Pancreas (tissue), 10 donors: ENCODE measurements at places on chromosomes 11 and 22. TPM values are rescaled to one million over a fixed set of nuclear protein-coding genes. Genes with fewer than 3 reads are reported as not detected.

DNA sequence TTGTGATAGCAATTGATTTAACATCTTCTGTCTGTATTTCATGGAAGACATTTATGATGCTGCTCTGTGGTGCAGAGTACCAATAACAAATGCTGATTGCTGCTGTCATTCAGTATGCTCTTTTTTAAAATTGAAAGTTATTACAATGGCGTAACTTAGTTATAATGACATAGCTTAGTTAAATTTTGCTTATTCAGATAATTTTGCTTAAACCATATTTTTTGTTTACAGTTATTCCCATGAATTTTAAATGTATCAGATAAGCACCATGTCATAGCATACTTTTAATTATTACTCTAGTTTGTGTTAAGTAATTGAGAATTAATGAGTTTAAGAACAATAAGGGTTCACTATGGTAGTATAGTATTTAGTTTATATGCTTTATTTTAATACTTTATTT is 15.5 kb downstream of the PRMT3 start:
- H3K27me3 ChIP-seq: no peaks in the 10 kb centered on the region
- no peak overlapping the region for H3K27ac ChIP-seq
- no peak for DNase-seq
- H3K36me3 ChIP-seq: peaks cover 27% of the 10 kb centered on the region

- no peaks in the 10 kb centered on the region for H3K4me1 ChIP-seq
- H3K27me3 ChIP-seq: no peaks in the 10 kb centered on the region
- H3K4me3 ChIP-seq: no peak overlapping the region
- no peak overlapping the region for H3K27ac ChIP-seq
- no peak for DNase-seq
These were observed 12.5 kb downstream of the PLET1 start for GRCh38 chr11:112248201-112248600.

Gene MRGPRX2
- 0.05 TPM for polyA plus RNA-seq

DNA sequence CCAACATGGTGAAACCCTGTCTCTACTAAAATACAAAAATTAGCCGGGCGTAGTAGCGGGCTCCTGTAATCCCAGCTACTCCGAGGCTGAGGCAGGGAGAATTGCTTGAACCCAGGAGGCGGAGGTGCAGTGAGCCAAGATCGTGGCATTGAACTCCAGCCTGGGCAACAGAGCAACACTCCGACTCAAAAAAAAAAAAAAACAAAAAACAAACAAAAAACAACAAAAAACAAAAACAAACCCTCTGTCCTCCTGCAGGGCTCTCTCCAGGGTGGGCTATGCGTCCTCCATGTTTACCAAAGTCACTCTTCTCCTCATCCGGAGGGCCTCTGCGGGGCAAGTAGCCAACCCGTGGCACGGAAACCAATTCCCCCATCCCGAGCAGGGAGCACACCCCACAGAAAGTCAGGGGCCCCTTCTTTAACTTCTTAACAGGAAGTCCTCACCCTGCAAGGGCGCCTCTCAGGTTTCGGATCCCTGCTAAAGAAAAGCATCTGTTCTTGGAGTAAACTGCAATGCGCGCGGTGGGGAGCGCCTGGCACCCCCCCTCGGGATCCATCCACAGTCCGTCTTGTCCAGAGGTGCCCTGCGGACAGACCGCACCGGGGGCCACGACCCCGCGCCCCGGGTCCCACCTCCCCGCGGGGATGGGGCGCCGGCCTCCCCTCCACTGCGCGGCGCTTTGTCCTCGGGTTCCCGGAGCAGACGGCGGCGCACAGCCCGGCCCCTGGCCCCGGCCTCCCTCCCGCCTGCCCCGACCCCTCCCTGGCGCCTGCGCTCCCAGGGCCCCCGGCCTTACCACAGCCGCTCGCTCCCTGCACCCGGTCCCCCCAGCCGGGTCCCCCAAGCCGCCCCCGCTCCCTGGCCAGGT is 712 bp downstream of the CERK start:
- no peaks in the 10 kb centered on the region for H3K27me3 ChIP-seq
- peak; percentile 68 for DNase-seq
- peak overlapping the region; percentile 90 for H3K27ac ChIP-seq
- H3K4me3 ChIP-seq: peak overlapping the region; percentile 65

Gene PTPRCAP
- 13.1 TPM for polyA plus RNA-seq

GRCh38 chr11:131687291-131688047 is 317.1 kb downstream of the NTM start:
- no peaks in the 10 kb centered on the region for H3K4me1 ChIP-seq
- H3K36me3 ChIP-seq: no peaks in the 10 kb centered on the region
- no peak overlapping the region for H3K27ac ChIP-seq
- DNase-seq: no peak
- no peak overlapping the region for H3K4me3 ChIP-seq

DNA sequence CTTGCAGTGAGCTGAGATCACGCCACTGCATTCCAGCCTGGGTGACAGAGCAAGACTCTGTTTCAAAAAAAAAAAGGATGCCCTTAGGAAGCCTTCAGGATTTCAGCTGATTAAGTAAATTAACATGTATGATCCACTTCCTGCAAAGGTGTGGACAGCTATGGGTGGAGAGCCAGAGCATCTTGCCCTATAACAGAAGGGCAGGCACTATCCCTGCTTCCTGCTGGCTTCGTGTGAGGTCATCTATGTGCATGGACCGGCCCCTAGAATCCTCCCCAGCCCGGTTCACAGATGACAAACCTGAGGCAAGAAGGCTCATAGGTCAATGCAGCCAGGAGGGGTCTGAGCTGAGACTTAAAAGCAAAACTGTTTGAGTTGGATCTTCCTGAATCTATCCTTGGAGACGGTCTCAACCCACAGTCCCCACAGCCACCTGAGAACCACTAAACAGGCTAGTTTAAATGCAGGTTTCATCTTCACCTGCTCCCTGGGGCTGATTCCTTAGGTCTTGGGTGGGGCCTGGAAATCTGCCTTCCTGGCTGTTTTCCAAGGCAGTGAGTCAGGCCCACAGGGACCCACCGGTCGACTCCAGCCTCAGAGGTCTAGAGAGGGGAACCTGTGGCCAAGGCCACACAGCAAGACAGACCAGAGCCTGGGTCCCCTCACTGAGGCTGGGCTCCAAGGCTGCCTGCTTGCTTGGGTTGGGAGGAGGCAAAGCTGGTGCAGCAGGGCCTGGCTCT is 55.2 kb upstream of the MPEG1 start:
- no peaks in the 10 kb centered on the region for H3K4me1 ChIP-seq
- no peaks in the 10 kb centered on the region for H3K27me3 ChIP-seq
- H3K36me3 ChIP-seq: no peaks in the 10 kb centered on the region
- H3K4me3 ChIP-seq: no peak overlapping the region
- no peak for DNase-seq
- no peak overlapping the region for H3K27ac ChIP-seq

Gene CCDC188
- polyA plus RNA-seq: 7.1 TPM

- H3K27ac ChIP-seq: no peak overlapping the region
- no peaks in the 10 kb centered on the region for H3K36me3 ChIP-seq
- no peak overlapping the region for H3K4me3 ChIP-seq
- H3K4me1 ChIP-seq: no peaks in the 10 kb centered on the region
These were observed 263.0 kb upstream of the CADM1 start for GRCh38 chr11:115767047-115767802.

DNA sequence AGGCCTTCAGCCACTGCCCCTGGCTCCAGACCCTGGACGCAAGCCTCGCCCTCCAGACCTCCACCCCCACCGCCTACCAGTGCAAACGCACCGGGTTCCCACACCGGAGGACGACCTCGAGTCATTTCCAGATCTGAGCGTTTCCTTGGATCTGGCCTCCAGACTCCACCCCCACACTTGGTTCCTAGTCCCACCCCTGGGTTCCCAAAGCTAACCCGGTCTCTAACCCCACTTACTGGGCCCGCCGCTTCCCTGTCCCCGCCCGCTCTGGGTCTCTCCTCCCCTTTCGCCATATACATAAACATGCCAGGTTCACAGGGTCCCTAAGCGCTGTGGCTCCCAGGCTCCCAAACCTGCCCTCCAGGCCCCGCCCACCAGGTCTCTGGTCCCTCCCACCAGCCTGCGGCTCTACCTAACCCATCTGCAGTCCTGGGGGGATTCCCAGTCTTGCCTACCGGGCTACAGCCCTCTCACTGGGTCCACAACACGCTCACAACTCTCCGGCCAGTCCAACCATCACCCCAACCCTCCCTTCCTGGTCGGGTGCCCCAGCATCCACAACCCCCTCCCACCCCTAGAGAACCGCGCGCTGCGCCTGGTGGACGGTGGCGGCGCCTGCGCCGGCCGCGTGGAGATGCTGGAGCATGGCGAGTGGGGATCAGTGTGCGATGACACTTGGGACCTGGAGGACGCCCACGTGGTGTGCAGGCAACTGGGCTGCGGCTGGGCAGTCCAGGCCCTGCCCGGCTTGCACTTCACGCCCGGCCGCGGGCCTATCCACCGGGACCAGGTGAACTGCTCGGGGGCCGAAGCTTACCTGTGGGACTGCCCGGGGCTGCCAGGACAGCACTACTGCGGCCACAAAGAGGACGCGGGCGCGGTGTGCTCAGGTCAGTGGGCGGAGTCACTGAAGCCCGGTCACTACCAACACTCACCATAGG is 36.7 kb downstream of the CD6 start:
- no peaks in the 10 kb centered on the region for H3K36me3 ChIP-seq
- H3K27me3 ChIP-seq: no peaks in the 10 kb centered on the region
- DNase-seq: peak; percentile 57
- H3K4me1 ChIP-seq: no peaks in the 10 kb centered on the region
- H3K27ac ChIP-seq: no peak overlapping the region

Gene TSGA10IP
- not detected for polyA plus RNA-seq

Gene CCDC81
- 0.76 TPM for polyA plus RNA-seq

GRCh38 chr11:108734283-108734682 is 69.4 kb downstream of the DDX10 start:
- H3K4me1 ChIP-seq: peaks cover 22% of the 10 kb centered on the region
- no peaks in the 10 kb centered on the region for H3K36me3 ChIP-seq
- DNase-seq: no peak
- H3K4me3 ChIP-seq: no peak overlapping the region

DNA sequence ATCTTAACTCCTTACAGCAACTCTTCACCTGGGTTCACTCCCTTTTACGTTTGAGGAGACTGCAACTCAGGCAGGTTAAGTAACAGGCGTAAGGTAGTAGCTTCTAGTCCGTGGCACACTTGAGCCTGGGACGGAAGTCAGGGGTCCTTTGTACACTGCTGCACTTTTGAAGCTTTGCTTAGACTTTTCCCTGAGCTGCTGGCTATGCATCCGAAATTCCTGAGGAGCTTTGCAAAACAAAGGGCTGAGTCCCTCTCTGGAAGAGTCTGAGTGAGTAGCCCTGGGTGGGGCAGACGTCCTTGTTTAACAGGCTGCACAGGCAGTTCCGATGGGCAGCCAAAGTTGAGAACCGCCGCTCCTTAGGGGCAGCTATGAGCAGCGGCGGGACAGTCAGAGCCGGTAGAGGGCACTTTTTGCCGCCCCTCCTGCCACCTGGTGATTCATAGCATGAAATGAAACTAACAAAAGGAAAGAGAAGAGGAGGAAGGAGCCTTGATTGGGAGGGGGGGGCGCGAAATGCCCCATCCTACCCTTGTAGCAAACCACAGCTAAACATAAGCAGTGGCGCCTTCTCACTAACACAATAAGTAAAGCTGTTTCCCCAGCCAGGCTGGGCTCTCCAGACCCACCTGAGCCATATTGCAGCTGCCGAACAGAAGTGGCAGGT is 1.4 kb downstream of the TMEM109 start:
- H3K36me3 ChIP-seq: no peaks in the 10 kb centered on the region
- H3K4me1 ChIP-seq: peaks cover 9% of the 10 kb centered on the region
- H3K4me3 ChIP-seq: no peak overlapping the region
- no peaks in the 10 kb centered on the region for H3K27me3 ChIP-seq
- DNase-seq: peak; percentile 55

DNA sequence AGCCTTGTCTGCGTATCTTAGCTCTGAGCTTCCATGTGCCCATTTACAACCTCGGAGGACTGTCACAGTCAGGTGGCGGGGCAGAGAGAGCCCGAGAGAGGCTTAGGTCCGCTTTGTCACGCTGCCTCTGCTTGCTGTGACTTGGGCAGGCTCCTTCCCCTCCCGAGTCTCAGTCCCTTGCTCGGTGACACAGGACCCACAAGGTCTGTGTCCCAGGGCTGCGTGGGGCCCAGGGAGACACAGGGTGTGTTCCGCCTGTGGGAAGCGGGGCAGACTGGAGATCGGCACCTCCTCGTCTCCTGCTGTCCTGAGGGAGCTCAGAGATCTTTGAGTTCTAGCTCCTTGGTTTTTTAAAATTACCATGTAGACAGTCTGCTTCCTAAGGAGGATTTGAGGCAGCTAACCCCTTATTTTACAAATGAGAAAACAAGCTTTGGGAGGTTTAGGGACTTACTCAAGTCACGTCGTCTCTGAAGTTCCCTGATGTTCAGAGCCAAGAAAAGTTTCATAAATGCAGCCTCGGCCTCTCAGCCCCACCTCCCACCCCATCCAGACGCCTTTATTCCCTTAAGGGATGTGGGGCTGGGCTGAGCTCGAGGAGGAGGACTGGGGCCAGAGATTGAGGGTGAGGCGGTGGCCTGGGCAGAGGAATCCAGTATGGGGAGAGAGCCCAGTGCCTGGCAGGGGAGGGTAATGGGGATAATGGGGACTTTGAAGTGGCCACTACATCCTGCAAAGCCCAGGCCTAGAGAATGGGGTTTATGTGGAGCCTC is 103.6 kb downstream of the NECTIN1 start:
- no peaks in the 10 kb centered on the region for H3K36me3 ChIP-seq
- no peaks in the 10 kb centered on the region for H3K27me3 ChIP-seq
- H3K4me3 ChIP-seq: no peak overlapping the region
- H3K4me1 ChIP-seq: no peaks in the 10 kb centered on the region

DNA sequence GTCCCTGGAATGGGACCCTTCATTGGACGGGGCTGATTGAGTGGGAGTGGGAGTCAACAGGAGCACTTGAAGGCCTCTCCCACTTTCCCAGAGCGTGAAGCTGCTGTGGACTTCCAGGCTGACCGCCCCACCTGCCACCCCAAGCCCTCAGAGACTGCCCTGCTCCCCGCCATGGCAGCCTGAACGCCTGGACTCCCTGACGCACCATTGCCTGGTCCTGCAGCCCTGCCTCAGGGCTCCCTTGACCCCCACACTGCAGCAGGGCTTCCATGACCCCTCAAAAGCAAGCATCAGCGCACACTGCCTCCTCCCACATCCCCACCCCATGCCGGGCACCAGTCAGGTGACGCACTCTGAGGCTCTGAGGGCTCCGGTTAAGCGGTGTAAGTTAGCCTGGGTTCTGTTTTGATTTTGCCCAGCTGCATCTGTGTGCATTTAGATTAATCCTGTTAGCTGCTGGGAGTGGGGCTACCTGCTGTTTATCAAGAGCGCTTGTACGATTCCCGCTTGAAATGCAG is 39.4 kb downstream of the TRIM29 start:
- no peak for DNase-seq
- no peak overlapping the region for H3K27ac ChIP-seq
- no peaks in the 10 kb centered on the region for H3K4me1 ChIP-seq
- H3K36me3 ChIP-seq: no peaks in the 10 kb centered on the region
- no peaks in the 10 kb centered on the region for H3K27me3 ChIP-seq
